ENCODE measurements at places on chromosomes 11 and 22.

DNA sequence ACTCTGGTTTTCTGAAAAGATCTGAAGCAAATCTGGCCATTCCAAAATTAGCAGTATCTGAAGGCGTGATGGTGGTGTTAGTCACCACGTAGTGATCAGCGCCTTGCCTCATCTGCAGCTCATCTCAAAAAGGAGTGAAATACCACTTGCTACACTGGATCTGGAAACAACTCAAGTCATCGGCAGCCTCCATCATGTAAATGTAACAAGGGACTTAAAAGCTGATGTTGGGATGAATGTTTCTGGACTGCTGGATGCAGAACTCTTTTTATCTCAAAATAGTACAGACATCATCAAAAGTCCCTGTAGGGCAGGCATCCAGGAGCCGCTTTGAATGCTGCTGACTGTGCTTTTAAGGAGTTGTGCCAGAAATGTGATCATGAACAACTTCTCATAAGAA, 14.1 kb upstream of the APLP2 start:
- no peak for DNase-seq

DNA sequence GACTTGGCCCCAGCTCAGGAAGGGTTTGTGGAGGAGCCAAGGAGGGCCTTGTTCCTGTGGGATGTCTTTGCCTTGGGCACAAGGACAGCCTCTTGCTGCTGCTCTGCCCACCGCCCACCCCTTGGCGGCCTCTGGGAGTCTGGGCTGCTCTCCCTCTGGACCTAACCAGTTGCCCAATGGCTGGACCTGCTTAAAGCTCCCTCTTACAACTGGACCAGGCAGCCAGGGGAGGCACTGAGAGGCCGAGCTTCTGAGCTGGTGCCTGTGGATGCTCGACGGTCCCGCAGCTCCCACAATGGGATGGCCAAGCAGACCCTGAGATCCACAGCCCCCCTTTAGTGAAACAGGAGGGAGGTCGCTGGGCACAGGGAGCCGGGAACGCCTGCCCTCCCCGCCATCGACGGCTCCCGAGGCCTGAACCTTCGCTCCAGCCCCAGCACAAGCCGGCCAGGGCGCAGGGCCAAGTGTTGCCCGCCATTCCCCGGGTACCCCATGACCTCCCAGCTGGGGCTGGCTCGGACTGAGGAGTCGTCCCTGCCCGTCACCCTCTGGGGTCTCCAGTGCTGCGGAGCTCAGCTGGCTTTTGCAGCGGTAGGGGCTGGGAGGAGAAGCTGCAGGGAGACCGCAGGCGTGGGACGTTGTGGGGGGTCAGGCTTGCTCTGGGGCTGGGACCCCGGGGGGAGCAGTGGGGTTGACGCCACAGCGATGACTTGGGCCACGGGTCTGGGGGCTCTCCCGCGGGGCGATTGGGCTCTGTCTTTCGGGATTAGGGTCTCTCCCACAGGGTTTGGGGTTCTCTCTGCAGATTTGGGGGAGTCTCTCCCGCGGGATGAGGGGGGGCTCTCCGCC, 584 bp upstream of the GAL start:
- DNase-seq: no peak

GRCh38 chr11:64851831-64852351, 7.4 kb upstream of the CDC42BPG start:
- DNase-seq: no peak

DNA sequence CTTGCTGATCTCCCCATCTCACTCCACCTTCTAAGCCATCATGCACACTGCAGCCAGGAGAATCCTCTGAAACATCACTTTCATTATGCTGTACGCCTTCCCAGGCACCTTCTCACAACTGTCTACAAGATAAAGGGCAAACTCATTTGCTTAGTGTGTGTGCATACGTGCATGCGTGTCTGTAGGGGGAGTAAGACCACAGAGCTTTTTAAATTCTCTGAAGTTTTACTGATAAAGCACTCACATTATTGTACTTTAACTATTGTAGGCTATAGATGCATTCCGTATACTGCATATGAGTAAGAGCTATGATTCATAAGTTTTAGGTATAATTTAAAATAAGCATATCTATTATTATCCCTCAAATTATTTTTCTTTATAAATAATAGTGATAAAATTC, 15.3 kb upstream of the ANKK1 start:
- no peak for DNase-seq

DNA sequence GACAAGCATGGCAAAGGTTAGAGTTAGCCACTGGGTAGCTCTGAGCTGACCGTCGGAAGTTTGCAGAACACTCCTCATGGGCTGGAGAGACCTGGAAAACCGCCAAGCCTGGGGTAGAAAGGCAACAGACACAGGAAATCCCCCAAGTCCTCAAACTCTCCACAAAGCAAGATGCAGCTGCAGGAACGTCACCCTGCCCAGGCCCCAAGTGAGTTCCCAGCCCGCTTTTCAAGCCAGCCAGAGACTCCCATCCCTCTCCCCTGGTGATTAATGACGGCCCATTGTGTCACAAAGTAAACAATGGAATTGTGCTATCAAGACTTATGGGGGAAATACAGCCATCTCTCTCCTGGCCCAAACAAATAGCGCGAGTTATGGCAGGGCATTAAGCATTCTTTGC, 633.0 kb downstream of the TBC1D22A start:
- no peak for DNase-seq

DNA sequence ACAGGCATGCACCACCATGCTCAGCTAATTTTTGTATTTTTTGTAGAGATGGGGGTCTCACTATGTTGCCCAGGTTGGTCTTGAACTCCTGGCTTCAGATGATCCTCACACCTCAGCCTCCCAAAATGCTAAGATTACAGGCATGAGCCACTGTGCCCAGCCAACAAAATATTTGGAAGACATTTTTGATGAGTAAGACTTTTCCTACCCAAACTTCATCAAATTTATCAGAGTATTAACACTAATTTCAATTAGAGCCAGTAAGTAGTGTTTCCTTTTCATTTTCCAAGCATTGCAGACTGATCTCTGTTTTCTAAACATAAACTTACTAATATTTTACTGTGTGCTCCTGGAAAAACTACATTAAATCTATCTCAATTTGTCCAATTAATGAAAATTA, 1.4 kb upstream of the CRTAM start:
- DNase-seq: no peak

- peak; percentile 83 for DNase-seq
Observed at GRCh38 chr22:42369250-42370041, 62.8 kb downstream of the NFAM1 start.

GRCh38 chr11:38680166-38680565, 2082.1 kb upstream of the RAG2 start:
- DNase-seq: no peak

GRCh38 chr22:46681010-46681409, 57.0 kb downstream of the CERK start:
- DNase-seq: no peak

DNA sequence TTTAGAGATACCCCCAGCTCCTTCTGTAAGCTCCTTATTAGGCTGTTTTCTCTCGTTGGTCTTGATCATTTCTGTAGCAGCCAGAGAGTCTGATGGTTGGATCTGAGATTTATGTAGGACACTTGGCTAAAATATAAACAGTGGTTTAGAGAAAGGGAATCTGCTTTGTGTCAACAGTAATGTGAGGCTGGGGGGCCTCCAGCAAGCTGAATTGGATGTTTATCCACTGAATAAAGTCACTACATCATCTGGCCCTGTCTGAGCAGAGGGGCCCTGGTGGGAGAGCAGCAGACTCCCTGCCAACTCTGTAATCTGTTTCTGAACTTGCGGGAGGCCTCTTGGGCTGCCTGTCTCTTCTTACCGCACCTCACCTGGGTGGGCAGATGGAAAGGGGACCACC, 328.5 kb upstream of the PLET1 start:
- no peak for DNase-seq

DNA sequence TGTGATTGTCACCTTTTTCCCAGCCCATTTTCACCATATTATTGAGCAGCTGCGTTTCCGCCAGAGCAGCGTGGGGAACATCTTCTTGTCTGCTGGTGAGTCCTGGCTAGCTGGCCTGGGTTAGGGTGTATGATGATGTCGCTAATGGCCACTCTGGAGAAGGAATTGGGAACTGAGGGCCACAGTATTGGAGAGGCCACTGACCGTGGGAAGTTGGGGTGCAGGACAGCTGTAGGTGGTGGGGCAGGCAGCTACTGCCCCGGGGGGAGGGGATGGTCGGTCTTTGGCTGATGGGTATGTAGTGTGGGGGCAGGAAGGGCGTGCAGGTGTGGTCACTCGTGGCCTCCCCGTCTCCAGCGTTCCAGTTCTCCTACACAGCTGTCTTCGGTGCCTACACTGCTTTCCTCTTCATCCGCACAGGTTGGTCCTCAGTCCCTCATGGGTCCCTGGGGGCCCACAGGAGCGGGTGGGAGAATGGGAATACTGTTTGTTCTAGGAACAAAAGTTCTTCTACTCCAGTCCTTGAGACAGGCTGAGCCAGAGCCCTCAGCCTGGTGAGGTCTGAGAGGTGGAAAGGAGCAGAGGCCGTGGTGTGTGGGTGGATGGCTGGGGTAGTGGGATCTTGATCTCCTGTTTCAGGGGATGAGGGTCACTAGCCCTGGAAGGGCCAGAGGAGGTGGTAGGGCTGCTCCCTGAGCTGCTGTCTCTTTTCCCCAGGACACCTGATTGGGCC, 2.1 kb downstream of the RCE1 start:
- DNase-seq: no peak

DNA sequence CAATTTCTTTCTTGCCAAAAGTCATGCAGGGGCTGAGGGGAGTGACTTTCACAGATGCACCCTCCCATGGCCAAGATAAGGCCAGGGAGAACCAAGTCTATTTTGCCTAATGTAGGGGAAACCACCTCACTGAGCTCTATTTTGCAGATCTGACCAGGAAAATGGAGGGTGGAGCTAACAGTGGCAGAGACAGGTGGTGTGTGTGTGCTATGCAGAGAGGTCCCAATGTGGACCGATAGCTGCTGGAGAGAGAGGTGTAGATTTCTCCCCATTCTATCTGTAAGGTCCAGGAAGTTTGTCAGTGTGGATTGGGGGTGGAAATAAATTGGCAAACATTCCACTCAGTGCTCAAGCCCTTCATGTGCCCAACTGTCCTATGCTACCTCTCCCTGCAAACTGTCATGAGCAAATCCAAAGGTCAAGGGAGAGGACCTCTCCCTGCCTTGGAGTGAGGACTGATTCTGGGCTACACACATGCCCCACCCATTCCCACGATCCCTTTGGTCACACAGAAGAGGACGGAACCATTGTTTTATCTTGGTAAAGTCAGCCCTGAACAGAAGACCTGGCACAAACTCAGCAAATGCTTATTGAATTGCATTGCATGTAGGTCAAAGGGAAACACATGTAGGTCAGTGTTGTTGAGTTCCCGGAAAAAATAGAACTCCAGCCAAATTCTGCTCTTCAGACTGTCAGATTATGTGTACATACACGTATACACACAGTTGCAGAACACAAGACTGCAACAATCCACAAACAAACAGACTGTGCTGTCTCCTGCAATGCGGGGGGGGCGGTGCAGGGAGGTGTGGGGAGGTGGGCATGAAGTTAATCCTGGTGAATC, 65.9 kb downstream of the C11orf58 start:
- DNase-seq: no peak

DNA sequence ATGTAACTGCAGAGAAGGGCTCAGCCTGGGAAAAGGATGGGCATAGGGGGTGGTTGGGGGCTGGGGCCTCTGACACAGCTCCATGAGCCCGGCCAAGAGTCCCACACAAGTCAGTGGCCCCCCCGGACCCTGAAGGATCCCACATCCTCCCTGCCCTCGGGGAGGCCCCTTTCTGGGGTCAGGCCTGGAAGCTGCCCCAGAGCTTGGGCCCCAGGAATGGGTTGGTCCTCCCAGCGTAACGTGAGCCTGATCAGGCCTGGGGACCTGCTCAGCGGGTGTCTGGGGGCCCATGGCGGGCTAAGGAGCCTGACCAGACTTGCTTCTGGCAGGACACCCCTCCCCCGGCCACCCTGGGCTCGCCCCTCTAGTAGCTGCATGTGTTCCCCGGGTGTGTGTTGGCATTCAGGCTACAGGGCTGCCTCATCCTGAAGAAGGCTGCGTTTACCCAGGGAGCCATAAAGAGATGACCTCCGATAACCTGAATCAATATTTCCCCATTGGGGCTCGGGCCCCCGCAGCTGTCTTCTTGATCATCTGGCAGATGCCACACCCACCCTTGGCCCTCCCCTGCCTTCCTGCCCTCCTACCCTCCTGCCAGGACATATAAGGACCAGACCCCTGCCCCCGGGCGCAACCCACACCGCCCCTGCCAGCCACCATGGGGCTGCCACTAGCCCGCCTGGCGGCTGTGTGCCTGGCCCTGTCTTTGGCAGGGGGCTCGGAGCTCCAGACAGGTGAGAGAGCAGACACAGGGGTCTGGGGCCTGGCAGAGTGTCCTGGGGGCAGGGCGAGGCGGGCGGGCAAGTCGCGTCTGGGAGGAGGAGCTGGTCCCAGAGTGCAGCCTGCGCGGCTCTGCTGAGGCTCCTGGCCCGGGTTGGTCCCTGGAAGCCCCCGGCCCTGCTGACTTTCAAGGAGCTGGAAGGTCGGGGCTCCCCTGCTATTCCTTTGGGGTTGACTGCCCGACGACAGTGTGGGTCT, at the start of gene MUC2:
TSS of gene MUC2 (plus strand) at position 631 of the 978 bp plus-strand sequence.
- no peak for DNase-seq

DNA sequence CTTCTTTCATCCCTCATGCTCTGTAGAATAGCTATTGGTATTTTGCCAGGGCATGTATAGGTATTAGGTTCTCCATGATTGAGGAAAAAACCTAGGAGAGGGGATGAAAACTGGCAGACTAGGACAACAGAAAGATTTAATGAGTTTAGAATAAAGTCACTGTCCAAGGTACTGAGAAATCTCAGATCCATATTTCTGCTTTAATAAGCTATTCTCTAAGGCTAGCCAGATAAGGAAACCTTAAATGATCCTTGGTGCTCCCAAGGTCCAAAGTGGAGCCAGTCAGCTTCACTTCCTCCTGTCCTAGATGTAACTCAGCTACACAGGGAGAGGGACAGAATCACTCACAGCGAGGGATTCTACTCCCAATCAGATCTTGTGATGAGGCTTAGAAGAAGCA, 13.7 kb upstream of the CSNK2A3 start:
- DNase-seq: no peak

GRCh38 chr22:35230417-35230816, 26.9 kb upstream of the HMGXB4 start:
- no peak for DNase-seq

DNA sequence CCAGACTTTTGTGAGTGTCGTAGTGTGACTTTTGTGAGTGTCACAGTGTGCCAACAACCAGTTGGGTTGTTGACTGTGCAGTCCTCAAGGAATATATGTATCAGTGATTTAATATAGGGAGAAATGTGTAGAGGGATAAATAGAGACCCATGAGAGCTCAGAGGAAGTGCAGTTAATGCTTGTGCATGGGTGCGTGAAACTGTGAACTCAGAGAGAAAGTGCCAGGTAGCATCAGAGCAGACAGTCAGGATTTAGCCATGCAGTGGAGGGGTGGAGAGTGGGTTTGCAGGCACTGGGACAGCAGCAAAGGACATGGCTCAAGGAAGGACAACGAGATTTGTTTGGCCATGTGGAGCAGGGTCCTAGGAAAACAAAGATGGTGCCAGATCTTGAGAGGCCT, 33.6 kb downstream of the YWHAH start:
- DNase-seq: no peak
